ENCODE measurements at places on chromosomes 2 and 18. TPM values are rescaled to one million over a fixed set of nuclear protein-coding genes. Genes with fewer than 3 reads are reported as not detected.

- no peak for DNase-seq
Measured at GRCh38 chr2:106944215-106944614, 58.2 kb upstream of the ST6GAL2 start.

Gene SP140
- 0.24 TPM for total RNA-seq

DNA sequence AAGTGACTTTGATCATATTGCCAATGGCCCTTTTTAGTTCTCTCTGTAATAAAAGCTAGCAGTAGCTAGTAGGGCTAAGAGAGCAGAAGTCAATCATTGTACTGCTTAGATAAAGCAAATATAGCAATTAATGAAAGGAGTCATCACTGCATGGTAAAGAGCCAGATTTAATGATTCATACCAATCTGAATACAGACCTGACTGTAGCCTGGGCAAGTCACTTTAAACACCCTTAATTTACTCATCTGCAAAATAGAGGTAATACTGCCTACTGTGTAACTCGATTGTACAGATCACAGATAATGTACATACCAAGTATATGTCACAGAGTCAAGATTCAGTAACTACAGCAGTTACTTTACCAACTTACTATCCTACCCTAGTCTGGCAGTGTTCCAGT lies 63.6 kb downstream of the ASXL2 start:
- DNase-seq = no peak

- DNase-seq = no peak
Measured at GRCh38 chr2:127421116-127421800, 3.0 kb downstream of the PROC start.

Gene SLC9A4
- not detected for total RNA-seq

Gene CROCC2
- total RNA-seq = not detected

GRCh38 chr2:68238955-68239822 lies 13.1 kb downstream of the PPP3R1 start:
- DNase-seq = no peak

DNA sequence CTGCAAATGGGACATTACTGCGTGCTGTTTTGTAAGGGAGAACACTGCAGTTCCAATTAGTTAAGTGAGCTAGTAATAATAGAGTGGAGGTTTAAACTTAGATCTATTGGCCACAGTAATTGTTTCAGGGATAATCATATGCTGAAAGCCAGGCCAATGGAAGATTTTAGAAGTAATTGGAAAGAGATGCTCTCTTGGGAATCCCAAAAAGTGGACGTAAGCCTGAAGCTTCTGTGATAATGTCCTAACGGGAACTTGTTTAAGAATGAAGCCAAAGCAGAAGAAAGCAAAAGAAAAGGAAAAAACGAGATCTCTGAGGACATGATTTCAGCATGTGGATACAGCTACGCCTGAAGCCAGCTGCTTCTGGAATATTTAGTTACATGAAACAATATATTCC lies 594.6 kb downstream of the SLC4A3 start:
- DNase-seq = no peak

Gene SATB2
- 5.7 TPM for total RNA-seq

Gene CHRND
- not detected for total RNA-seq

Gene GPD2
- total RNA-seq = 67.4 TPM

DNA sequence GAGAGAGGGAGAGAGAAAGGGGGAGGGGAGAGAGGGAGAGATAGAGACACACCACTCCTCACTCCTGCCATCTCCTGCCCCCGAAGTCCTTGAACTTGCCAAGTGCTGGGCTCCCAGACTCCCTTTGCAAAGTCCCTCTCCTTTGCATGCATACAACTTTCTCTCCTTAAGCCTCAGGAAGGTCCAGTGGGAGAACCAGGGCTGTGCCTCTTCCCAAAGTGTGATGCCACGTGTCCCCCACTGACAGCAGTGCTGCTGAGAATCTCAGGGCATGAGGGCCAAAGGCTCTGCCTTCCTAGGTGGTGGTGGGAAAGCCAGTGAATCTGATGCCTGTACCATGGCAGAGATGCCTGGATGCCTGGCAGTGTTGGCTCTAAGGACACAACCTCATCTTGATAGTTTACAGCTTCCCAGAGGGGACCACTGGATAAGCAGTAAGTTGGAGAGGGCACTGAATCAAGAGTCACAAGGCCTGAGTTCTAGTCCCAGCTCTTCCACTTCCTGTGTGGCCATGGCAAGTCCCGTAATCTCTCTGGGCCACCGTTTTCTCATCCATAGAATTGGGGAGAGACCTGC lies 103.4 kb downstream of the CLIP4 start:
- no peak for DNase-seq

Gene CFAP210
- 0.08 TPM for total RNA-seq

DNA sequence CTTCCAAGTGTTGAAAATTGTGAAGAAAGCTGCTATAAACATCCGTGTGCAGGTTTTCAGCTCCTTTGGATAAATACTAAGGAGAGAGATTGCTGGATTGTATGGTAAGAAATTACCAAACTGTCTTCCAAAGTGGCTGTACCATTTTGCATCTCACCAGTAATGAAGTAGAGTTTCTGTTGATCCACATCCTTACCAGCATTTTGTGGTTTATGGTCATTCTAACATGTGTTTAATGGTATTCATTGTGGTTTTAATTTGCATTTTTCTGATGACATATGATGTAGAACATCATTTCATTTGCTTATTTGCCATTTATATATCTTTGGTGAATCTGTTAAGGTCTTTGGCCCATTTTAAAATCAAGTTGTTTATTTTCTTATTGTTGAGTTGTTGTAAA lies 260.7 kb downstream of the SPAG16 start:
- no peak for DNase-seq

- DNase-seq = no peak
Measured at GRCh38 chr2:55169915-55170314, 62.2 kb downstream of the CLHC1 start.

- DNase-seq = no peak
Measured at GRCh38 chr2:198273660-198274059, 469.3 kb downstream of the PLCL1 start.

- DNase-seq = no peak
Measured at GRCh38 chr2:105387225-105387624, 11.6 kb downstream of the FHL2 start.

- DNase-seq = no peak
Measured at GRCh38 chr18:58934356-58934755, 69.7 kb downstream of the ZNF532 start.

DNA sequence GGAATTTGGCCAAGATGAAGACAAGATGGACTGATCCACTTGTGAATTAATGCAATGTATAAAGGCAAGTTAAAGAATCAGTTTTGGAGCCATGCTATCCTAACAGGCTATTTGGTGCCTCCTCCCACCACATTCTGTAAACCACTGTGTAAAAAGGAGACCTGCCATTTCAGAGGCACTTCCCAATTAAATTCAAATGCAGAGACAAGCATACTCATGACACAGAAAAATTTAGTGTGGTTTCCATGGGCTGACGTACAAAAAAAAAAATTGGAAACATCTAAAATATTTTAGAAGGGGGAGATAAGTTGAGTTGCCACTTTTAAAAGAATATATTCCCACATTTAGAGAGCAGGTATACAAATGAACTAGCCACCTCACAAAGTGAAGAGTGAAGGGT lies 112.1 kb downstream of the TCF4 start:
- no peak for DNase-seq

Gene IKZF2
- total RNA-seq = 3.1 TPM

Gene HOXD8
- not detected for total RNA-seq

- DNase-seq = peak; percentile 95
Measured at GRCh38 chr2:174771631-174772471, 7.6 kb upstream of the CHRNA1 start.

Data from GM23338 (cell line).